ENCODE measurements at places on chromosomes 5 and 9.

DNA sequence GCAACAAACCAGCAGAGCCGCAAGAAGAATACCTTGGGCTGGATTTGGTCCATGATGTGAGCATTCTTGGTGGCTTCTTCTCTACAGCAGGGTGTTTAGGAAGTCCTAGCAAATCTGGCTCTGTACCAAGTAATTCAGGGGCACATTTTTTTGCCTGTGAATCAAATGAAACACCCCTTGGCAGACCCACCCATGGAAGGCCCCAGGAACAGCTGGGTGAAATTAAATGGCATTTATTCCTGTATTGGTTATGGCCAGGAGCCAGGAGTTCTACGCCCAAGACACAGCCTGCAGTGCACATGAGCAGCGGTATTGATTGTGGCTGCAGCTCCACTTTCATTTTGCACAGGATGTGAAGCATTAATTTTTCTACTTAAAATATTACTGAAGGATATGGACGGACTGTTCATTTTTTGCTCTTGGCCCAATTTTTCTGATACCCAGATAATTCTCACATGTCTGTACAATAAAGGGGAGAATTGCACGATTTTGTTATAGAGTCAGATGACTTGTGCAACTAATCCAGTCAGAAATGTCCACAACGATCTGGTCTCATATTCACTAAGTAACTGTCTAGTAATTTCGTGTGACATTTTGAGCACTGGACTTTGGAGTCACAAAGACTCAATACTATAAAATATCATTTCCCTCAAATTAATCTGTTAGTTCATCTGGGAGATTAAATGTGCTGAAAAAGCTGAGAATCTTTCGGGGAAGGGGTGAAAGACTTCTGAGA is 120.7 kb upstream of the APC start:
- no peak for DNase-seq

- no peak for DNase-seq
These were observed 2.0 kb downstream of the RHOBTB3 start for GRCh38 chr5:95733107-95733665.

DNA sequence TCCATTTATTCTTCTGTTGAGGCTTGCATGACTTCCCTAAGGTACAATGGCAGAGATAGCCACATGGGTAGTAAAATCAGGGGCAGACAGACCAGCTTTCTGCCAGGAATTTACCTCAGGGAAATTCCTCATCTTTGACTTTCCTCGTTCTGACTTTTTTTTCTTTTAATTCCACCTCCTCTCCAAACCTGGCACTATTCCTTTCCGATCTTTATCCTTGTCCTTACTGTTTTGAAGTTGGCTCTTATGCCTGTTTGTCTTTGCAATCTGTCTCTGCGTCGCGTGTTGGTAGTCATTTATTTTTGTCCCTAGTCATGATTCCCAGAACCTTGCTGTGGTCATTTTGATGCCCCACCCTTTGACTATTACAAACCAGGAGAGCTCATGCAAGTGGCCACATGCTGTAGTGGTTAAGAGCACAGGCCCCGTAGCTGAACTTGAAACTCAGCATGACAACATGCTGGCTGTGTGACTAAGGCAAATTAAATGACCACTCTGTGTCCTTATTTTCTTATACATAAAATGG is 19.0 kb downstream of the TMC1 start:
- no peak for DNase-seq

- DNase-seq: no peak
These were observed 196.5 kb upstream of the TBCA start for GRCh38 chr5:77972469-77973252.

DNA sequence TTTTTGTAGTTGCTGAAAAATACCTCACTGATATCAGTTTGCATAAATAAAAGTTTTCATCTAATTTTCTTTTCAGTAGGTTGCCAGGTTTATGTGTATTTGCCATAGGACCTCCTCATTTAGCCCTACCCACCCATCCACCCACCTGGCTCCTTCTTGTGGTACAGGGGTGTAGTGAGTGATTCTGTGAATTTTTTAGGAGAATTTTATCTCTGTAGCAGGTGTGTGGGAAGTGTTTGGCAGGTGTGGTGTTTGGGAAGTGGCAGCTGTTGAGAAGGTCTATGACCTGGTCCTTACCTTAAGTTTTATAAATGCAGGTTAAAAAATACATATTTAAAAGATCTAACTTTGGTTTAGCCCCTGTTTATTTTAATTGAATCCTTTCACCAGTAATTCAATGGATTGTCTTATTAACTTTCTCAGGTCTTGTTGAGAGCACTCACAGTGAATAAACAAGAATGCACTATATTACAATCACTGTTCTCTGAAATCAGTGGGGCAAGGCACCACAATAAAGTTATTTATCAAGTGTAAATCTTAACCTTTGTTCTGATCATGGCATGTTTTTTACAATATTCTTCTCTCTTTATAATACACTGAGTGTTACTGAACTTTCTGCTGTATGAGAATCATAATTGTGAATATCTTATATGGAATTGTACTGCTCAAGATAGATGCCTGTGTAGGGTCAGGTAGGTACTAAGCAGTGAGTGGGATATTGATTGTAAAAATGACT is 189.1 kb downstream of the WDR70 start:
- DNase-seq: no peak

GRCh38 chr5:74310386-74310785 is 330.1 kb downstream of the ENC1 start:
- no peak for DNase-seq

DNA sequence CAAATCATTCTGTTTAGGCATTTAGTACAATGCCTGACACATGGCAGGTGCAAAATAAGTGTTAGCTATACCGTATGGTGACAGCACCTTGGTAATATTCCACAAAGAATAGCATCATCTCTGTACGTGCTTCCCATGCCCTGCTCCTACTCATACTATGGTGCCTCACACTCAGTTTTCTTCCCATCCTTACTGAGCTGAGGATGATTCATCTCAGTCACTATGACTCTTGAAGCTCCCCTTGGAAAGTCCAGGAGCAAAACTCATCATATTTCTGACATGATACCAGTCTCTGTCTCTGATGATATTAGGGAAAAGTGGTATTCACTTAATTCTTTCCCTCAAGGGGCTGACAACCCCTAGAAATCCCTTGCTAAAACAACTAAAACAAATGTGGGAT is 423.3 kb downstream of the EFNA5 start:
- DNase-seq: no peak

GRCh38 chr5:137836298-137836697 is 31.4 kb upstream of the MYOT start:
- no peak for DNase-seq

- DNase-seq: no peak
These were observed 14.2 kb downstream of the PTPN3 start for GRCh38 chr9:109483744-109484429.

- no peak for DNase-seq
These were observed 144.4 kb upstream of the MAP3K1 start for GRCh38 chr5:56670916-56671315.

- peak; percentile 70 for DNase-seq
These were observed 2.2 kb downstream of the GABRB2 start for GRCh38 chr5:161544350-161544765.

DNA sequence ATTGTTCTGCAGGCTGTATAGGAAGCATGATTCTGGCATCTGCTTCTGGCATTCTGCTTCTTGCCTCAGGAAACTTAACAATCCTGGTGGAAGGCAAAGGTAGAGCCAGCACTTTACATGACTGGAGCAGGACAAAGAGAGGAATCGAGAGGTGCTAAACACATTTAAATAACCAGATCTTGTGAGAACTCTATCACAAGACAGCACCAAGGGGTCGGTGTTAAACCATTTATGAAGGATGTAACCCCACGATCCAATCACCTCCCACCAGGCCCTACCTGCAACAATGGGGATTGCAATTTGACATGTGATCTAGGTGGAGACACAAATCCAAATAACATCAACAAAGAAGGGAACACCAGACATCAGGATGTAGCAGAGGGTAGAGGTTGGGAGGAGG is 221.5 kb downstream of the CDH12 start:
- DNase-seq: no peak

DNA sequence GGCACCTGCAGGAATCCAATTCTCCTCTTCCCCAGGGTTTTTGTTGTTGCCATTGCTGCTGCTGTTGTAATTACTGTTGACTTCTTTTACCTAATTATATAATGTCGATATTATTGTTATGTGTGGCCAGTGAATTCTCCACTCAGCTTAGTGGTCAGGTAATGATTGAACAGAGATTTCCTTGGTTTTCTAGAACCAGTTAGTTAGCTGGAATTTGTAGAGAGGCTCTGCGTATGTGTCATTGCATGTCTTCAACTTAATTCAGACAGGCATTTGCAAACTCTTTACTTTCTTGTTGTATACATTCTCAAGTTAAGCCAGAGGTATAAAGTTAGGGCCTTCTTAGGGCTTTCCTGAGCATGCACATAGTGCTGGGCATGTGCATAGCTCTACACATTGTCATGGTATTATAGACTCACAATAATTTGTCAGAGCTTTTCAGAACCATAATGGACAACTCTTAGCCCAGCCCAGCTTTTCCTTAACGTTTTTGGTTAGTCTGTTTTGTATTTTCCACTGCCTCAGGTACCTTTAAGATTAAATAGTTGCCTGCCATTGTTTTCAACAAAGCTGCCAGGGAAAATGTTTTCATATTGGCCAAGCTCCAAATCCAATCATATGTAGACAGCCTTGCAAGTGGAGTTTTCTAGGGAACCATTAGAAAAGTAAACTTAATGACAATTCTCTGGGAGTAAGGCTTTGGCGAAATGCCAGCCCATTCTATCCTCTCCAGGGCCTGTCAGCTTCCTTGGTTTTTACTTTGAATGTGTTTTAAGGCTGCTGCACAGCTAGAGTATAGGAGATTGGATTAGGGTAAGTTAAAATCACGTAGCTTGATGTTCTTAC is 68.1 kb downstream of the UBE2R2 start:
- DNase-seq: no peak

GRCh38 chr9:25964239-25964638 is 286.0 kb upstream of the TUSC1 start:
- peak; percentile 82 for DNase-seq

DNA sequence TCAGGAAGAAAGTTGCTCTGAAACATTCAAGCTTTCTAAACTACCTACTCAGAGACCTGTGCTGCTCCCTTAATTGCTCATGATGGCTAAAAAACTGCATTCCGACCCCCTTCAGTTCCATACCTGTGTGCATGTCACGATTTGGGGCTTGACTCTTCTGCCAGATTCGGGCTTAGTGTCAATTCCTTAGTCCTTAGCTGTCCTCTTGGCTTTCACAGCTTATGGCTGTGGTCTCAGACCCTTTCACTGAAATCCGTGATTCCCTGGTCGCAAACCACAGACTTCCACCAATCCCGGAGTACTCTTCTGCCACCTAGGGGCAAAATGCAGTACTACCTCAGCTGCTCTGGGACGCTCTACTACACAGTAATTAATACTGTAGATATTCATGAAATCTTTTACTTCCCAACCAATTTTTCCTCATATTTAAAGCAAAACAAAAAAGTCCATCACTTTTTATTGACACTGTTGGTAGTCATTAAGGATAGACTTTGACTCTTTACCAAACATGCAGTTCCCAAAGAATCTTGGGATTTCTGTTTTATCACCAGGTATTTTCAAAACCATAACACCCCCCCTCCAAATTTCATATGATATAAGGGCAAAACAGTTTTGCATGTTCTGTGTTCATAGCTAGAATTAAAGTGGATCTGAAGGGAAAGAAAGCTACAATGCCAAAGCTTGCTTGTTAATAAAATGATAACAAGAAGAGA is 617.4 kb downstream of the SLCO4C1 start:
- peak; percentile 72 for DNase-seq

GRCh38 chr9:8633784-8634183 is 834.2 kb upstream of the DMAC1 start:
- DNase-seq: no peak

- DNase-seq: no peak
These were observed 14.4 kb upstream of the AMACR start for GRCh38 chr5:34022121-34022705.

GRCh38 chr5:126097876-126098275 is 325.3 kb upstream of the GRAMD2B start:
- no peak for DNase-seq

GRCh38 chr5:44983006-44983405 is 174.3 kb downstream of the MRPS30 start:
- DNase-seq: no peak

DNA sequence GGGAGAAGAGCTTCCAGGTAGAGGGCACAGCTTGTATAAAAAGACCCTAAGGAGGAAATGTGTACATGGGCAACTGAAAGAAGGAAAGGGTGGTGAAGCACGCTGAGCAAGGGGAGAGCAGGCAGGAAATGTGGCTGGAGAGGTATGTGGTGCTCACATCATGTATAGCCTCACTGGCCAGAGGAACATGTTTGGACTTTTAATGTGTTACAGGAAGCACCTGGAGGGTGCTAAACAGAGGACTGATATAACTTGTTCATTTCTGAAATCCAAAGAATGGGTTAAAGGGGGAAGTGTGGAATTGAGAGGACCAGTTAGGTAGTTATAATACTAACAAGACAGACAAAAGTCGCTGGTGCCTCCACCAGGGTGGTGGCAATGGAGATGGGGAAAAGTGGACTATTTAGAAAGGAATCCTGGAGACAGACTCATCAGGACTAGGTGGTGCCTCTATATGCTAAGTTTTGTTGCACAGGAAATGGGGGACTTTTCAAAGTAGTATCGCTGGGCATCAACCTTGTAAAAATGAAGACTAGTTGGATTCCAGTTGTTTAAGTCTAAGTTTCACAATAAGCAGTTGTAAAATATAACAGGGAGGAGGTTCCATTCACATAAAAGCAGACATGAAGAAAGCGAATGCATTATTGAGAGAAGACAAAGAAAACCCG is 63.1 kb upstream of the CD180 start:
- no peak for DNase-seq

DNA sequence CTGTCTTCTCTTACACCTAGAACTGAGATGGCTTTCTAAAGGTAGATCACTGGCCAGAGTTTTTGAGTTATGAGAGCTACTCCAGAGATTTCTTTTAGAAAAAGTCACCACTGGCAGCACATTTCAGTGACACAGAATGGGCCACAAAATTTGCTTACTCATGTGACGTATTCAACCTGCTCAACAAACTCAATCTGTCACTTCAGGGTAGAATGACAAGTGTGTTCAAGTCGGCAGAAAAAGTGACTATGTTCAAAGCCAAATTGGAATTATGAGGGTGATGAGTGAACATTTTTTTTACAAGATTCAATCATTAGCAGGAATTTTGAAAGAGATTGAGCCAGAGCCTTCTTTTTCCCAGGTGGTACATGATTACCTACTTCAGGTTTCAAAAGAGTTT is 46.5 kb downstream of the TAF11L14 start:
- no peak for DNase-seq

DNA sequence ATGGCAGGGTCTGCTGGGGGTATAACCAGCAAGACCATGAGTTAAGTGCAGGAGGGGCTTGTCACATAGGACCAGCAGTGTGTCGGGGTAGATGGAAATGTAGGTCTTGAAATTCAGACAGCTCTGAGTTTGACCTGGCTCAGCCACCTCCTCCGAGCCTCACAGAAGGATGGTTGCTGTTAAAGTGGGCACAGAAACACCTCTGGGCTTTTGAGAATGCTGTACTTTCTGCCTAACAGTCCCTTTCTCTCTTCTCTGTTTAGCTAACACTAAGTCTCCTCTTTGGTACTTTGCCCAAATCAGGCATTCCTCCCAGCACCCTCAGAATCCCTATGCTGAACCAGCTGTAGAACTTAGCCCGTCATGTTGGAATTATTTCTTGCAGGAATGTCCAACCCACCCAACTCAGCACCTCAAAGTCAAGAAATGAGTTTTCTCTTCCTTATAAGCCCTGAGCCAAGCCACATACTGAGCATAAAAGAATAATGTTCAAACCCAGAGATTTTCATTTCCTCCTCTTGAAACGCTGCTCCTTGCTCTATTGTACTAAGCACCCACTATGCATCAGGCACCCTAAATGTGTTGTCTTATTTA is 41.7 kb upstream of the MATR3 start:
- DNase-seq: no peak

- no peak for DNase-seq
These were observed 593.7 kb downstream of the IRX1 start for GRCh38 chr5:4189317-4189716.
